H7 (cell line): ENCODE measurements at places on chromosomes 13 and 19. TPM values are rescaled to one million over a fixed set of nuclear protein-coding genes. Genes with fewer than 3 reads are reported as not detected.

- DNase-seq, result peak; percentile 32
Measured at GRCh38 chr13:25169951-25170553, 2.0 kb downstream of the AMER2 start.

DNA sequence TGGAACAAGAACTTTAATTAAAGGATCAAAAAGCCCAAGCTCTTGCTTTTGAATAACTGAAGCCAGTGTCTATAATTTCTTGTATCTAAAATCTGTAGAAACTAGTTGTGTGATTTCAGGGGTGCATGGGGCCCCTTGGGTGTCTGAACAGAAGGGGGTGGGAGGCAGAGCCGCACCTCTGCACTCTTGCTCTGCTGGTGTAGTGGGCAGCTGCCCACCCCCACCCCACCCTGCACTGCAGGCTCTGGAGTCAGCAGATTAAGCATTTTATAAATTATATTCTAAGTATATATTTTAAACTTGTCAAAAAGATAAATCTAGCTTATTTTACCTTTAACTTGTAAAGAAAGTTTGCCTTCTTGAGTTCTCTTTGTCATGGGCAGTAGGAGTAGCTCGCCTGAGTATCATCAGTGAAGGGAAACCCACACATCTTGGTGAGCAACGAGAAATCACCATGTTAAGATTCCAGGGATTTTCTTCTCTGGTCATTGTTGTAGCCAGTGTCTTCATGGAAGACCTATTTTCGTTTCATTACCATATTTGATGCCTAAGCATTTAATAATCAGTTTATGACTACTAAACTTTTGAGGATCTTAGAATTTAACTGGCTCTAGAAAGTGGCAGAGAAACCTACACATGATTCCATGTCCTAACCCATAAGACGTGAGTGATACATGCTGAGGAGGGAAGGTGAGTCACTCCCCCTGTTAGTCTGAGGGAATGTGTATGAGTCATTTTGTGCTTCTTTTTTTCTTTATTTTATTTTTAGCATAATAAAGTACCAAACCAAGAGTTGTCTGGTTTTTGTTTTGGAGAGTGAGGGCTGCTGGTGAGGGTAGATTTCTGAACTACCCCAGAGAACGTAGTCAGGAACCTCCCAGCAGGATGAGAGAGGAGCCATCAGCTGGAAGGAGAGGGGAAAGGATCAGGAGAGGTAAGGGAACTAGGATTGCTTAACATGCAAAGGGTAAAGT lies 7.7 kb downstream of the UBE2L5 start:
- no peak for DNase-seq

DNA sequence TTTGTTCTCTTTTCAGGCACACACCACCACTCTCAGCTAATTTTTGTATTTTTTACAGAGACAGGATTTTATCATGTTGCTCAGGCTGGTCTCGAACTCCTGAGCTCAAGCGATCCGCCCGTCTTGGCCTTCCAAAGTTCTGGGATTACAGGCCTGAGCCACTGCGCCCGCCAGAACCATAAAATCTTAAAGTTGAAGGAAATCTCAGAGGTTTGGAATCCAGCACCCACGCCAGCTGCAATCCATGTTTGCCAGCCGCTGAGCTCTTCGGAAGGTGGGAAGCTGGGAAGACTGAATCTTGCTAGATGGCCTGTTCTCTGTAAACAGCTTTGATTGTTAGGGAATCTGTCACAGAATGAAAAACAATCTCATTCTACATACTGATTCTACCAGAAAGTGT lies 38.5 kb downstream of the SPATA13 start:
- no peak for DNase-seq

- DNase-seq, result no peak
Measured at GRCh38 chr13:29137995-29138394, 317.9 kb downstream of the MTUS2 start.

GRCh38 chr13:90640976-90641375 lies 706.5 kb upstream of the MIR17HG start:
- DNase-seq, result no peak

DNA sequence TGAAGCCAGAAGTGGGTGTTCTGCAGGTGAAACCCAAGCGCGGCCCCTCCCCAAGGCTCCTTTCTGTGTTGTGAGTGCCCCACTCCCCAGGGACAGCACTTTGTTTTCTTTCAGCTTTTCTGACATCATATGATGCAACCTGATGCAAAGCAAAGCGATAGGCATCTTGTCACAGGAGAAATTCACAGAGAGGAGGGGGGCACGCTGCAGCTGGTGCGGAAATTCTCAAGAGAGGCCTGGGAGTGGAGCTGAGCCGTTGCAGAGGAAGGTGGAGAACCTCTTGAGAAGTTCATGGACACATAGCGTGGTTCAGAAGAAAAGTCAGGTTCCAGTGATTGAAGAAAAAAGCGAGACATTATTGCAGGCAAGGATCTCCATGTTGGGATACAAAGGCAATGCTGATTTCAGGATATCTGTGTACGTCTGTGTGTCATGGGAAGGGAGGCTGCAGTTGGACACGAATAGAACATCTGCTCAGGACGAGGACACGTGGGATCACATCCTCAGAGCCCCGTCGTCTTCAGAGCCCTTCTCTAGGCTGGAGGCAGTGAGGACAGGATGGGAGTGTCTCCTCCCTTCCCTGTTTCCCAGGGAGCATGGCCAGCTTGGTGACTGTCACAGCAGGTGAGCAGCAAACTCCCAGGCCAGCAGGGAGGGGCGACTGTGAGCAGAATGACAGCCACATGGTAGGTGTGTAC lies 79.2 kb downstream of the IRS2 start:
- no peak for DNase-seq

DNA sequence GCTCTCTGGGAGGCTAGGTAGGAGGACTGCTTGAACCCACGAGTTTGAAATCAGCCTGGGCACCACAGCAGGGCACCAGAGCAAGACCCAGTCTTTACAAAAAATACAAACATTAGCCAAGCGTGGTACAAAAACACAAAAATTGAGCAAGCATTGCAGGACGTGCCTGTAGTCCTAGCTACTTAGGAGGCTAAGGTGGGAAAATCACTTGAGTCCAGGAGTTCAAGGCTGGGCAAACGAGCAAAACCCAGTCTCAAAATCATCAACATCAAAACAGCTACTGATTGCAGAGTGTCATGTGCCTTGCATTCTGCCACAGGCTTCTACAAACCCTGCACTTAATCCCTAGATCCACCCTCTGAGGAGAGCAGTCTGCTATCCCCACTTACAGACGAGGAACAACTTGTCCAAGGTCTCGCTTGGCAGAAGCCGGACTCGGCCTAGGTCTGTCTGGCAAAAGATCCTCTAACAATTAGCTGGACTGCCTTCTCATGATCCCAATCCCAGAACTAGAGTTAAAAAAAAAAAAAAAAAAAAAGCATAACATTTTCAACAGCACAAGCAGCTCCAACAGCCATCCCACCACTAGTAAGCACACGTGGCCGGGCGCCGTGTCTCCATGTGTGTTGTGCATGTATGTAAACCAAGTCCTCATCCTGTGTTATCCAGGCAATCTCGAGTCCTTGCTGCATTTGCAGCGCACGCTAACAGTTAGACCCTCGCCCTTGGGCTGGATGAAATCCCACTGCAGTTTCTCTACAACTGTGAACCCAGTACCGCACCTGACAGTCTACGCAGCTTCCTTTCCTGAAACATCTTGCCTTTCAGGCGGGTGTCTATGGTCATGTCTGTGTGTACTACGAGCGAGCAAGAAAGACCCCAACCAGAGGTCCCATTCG lies 2.0 kb downstream of the PPP6R1 start:
- no peak for DNase-seq

DNA sequence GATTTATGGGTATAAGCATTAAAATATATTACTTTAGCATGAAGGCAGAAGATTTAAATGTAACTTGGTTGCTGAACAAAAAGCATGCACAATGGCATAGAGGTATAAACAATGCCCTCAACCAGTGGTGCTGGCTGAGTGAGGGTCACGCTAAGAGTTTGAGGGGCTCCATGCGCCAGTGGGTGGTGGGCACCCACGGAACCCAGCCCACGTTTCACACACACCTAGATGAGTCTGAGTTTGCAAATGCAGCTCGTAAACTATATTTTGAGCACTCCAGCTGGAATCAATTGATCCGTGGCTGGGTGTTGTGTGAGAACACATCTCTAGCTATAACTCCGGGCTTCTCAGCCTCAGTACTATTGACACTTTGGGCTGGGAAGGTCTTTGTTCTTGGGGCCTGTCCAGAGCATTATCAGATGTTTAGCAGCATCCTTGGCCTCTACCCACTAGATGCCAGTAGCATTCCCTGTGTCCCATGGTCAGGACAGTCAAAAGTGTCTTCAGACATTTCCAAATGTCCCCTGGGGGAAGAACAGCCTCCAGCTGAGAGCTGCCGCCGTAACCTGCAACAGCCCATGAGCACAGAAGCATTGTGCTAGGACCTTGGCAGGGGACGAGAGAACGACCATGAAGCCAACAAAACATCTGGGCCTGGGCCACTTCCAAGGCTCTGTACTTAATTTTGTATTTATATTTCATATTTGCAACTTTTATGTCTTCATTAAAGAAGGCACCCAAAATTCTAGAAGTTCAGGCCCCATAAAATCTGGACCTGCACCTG lies 108.1 kb upstream of the SOX1 start:
- DNase-seq, result no peak

Gene GJB6
- total RNA-seq, result not detected in 2 replicates

Gene CYP4F3
- not detected in 2 replicates for total RNA-seq

Gene TRPC4
- total RNA-seq, result 3.8 and 4.1 TPM in 2 replicates
